ENCODE measurements at places on chromosomes 3 and 15. TPM values are rescaled to one million over a fixed set of nuclear protein-coding genes. Genes with fewer than 3 reads are reported as not detected.

- no peak for DNase-seq
Observed at GRCh38 chr3:188214442-188214841, 60.5 kb downstream of the LPP start.

The GTF2E1 gene
- total RNA-seq, result 7.6 TPM

DNA sequence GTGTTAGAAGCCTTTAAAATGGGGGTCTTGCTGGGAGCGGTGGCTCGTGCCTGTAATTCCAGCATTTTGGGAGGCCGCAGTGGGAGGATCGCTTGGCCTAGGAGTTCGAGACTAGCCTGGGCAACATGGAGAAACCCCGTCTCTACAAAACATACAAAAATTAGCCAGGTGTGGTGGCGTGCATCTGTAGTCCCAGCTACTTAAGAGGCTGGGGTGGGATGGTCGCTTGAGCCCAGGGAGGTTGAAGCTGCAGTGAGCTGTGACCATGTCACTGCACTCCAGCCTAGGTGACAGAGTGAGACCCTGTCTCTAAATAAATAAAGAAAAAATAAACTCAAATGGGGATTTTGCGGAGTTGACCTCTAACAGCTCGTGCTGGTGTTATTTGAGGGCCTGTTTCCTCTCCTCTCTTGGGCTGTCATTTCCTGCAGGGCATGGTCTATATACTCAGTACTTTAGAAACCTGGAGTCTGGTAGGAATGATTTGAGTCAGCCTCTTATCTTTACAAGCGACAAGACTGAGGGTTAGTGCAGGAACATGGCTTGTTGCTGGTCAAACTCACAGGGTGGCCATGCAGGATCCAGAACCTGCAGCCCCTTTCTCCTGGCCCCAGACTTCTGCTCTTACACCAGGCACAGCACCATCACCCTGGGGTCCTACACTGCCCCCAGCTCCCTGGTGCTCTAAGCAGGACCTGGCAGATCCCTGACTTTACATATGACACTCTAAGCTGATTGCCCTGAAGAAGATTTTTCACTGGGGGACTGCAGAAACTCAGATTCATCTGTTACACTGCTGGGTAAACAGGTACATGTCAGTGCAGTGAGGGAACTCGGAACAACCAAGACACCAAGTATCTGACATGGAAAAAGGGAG lies 15.1 kb downstream of the EHD4 start:
- no peak for DNase-seq

The HTR3C gene
- total RNA-seq, result not detected

DNA sequence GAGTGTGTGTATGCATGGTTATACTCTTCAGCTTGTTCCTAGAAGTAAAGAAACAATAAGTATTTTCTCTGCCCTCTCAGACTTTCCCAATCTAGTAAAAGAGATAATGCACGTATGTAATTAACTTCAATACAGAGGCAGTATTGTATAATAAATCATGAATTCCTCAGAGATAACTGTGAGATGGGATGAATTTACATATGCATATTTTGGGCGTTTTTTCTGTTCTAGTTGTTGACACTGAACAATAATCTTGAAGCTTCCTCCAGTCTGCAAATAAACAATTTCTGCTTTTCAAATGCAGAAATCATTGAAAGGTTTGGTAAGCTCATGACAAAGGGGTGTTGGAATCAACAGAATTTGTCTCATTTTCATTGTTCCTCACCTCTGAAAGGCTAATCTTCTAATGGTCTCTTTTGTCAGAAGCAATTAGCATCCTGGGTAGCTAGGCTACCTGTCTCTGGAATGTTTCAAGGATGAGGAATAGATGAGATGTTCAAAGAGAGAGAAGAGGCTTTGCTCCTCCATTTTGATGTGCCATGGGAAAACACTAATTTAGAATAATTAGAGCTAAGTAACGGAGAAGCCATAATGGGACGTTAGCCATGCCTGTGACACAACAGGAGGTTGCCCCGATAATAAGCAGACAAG lies 43.3 kb upstream of the SIAH2 start:
- no peak for DNase-seq

GRCh38 chr15:57149196-57149595 lies 227.1 kb upstream of the CGNL1 start:
- DNase-seq, result no peak

GRCh38 chr3:114451561-114452018 lies 157.8 kb downstream of the TIGIT start:
- no peak for DNase-seq

DNA sequence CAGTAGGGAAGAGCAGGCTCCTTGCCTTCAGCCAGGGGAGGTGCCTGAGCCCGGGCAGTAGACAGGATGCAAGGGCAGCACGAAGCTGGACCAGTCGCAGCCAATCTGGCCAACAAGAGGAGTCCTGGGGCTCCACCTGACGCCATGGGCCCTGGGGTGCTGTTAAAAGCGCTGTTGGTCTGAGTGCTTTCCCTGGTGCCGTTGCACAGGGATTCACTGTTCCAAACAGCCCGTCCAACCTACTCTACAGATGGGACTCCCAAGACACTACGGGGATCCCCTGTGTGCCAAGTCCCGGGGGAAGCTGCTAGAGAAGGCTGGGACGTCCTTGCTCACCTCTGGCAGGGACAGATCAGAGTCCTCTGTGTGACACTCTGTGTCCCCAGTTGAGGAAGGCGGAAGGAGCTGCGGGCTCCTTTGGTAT lies 632 bp downstream of the CTSH start:
- DNase-seq, result no peak

The RBMS3 gene
- 12.9 TPM for total RNA-seq

The LMAN1L gene
- total RNA-seq, result 0.29 TPM

DNA sequence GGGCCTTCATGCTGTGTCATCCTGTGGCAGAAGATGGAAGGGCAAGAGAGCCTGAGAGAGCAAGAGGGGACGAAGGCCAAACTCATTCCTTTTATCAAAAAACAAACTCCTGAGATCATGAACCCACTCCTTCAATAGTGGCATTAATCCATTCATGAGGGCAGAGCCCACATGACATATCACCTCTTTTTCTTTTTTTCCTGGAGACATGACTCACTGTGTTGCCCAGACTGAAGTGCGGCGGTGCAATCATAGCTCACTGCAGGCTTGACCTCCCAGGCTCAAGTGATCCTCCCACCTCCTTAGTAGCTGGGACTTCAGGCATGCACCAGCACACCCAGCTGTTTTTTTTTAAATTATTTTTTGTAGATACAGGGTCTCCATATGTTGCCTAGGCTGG lies 92.0 kb upstream of the RNU6-1 start:
- DNase-seq, result no peak

- peak; percentile 85 for DNase-seq
Observed at GRCh38 chr15:72203507-72203837, 5.9 kb upstream of the GRAMD2A start.

- no peak for DNase-seq
Observed at GRCh38 chr3:115401851-115402501, 221.3 kb upstream of the GAP43 start.

- DNase-seq, result no peak
Observed at GRCh38 chr3:98894791-98895576, 6.5 kb downstream of the DCBLD2 start.

DNA sequence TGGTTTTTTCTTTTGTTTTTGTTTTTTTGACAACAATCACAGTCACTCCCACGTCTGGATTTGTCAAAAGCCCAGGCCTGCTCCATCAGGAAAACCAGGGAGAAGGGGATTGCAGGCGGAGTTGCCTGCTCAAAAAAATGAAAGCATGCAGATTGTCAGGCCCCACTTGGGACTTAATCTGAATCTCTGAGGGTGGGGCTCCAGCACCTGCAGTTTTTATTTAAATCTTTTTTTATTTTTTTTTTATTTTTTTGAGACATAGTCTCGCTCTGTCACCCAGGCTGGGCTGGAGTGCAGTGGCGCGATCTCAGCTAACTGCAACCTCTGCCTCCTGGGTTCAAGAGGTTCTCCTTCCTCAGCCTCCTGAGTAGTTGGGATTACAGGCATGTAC lies 140.9 kb downstream of the FOXP1 start:
- DNase-seq, result no peak

DNA sequence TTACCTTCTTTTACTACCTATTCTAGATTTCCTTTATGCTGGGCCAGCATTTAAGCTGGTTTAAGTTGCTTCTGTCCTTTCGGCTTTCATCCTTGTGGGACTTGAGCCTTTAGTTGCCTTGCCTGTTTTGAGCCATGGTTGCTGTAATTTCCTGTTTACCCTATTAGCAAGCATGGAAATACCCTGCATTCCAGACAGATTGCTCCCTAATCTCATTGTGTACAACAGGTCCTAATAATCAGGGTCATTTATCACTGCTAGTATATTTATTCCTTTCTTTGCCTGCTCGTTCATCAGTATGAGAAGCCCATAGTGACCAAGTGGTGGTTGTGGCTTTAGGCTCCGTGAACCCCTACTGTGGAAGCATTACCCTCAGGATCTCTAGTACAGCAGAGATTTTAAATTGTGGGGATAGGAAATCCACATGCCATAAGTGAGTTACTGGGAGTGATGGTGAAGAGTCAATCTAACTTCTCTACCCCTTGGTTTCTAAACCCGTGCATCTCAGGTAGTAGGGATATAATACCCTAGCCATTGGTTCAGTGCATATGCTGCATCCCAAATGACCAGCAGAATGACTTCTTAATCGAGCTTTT lies 31.9 kb downstream of the NCK1 start:
- no peak for DNase-seq

DNA sequence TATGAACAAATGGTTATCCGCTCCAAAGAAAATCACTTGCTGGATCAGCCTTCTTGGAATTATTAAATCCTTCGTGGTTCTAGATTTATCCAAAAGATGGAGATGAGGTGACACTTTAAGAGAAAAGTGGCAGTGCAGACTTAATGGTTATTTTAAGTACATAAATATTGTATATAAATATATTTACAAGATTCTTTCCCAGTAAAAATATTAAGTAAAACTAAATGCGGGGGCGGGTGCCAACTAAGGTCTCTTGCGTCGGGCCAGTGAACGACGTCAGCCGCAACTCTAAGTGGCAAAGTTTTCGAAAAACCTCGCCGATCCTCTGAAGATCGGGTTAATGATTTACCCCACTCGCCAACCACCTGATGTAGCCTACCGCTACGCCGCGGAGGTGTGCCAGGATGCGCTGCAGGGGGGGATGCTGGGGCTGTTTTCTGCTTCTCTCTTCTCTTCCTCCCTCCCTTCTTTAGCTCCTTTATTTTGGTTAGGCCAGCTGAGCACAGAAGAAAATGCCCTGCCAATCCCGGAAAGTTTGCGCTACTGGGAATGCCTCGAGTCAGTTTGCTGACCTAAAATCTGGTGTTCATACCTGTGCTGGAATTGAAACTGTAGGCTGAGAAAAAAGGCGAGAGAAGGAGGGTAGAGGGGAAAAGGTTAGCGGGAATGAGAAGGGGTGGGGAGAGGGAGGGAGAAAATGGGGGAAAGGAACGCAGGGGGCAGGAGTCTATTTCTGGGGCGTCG lies 7.6 kb upstream of the FOXB1 start:
- DNase-seq, result no peak

GRCh38 chr3:160675566-160676124 lies 1.3 kb upstream of the ARL14 start:
- DNase-seq, result no peak

DNA sequence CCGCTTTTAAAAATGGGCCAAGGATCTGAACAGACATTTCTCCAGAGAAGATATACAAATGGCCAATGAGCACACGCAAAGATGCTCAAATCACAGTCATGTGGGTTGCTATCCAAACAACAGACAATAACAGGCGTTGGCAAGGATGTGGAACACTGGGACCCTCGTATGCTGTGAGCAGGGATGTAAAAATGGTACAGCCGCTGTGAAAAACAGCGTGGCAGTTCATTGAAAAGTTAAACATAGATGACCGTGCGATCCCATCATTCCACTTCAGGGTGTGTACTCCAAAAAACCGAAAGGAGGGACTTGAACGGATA lies 6.7 kb upstream of the LRRC15 start:
- DNase-seq, result no peak

- peak; percentile 79 for DNase-seq
Observed at GRCh38 chr15:78399091-78399490, 38.9 kb upstream of the IREB2 start.

DNA sequence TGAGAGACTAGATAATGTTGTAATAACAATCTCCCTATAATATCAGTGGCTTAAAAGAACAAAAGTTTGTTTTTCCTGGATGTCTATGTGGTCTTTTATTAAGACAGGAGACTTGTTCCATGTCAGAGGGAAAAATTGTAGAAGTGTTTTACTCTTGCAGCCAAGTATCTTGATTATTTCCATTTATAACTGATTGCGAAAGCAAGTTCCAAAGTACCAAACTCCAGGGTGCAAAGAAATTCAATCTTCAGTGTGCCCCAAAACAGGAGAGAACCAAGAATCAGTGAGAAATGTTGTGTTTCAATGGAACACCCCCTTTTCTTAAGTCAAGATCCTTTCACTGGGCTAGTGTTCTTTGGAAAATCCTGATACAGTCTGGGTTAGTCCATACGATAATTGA lies 624.4 kb upstream of the BCHE start:
- no peak for DNase-seq

GRCh38 chr3:23115171-23115877 lies 87.8 kb upstream of the UBE2E2 start:
- no peak for DNase-seq

- DNase-seq, result no peak
Observed at GRCh38 chr15:85027033-85027380, 45.4 kb downstream of the PDE8A start.

DNA sequence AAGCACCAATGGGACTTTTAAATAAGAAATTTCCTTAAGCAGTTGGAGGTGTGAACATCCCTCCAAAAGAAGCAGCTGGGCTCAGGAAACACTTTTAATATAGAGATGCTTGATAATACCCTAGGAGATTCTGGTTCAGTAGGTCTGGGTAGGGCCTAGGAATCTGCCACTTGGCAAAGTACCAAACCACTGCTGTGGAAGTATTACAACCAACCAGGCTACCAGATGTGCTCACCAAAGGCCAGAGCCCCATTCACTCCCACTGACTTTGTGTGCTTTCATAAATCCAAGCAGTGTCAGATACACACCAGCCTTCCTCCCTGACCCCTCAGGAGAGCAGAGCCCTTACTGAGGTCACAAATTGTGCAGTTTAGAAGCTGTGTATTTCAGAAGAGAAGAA lies 162.6 kb downstream of the CCNL1 start:
- no peak for DNase-seq

DNA sequence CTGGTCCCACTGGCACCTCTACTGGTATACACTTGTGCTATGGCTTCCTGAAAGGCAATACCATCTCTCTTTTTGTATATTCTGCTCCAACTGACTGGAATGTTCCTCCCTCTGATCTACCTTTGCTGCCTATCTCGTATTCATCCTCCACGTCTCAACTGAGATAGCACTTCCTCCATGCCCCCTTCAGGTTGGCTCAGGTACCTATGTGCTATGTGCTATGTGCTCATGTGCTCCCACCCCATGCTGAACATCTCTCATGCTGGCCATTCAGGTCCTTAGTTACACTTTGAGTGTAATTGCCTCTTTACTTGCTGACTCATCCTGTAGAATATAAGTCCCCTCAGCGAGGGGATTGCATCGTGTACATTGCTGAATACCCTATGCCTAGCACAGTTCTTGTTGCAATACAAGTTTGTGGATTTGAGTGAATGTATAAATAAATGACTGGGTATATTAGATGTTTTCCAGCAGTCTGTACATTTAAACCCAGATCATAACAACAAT lies 156.9 kb downstream of the SOX2 start:
- DNase-seq, result peak; percentile 6

The WNT5A gene
- total RNA-seq, result 8.7 TPM

GRCh38 chr3:53482227-53482626 lies 12.2 kb upstream of the CACNA1D start:
- no peak for DNase-seq

The PLCB2 gene
- total RNA-seq, result 4.2 TPM

- no peak for DNase-seq
Observed at GRCh38 chr3:30962084-30962483, 67.6 kb upstream of the GADL1 start.

The CCNL1 gene
- 193 TPM for total RNA-seq

Measured in lower leg skin (tissue), 4 donors.